Stimulated activated CD4-positive, alpha-beta T cell treated with anti-CD3 and anti-CD28 coated beads, Interleukin-15, amount 100 ng/mL, for 1 hour (primary cell): ENCODE measurements at places on chromosomes 5 and 9.

DNA sequence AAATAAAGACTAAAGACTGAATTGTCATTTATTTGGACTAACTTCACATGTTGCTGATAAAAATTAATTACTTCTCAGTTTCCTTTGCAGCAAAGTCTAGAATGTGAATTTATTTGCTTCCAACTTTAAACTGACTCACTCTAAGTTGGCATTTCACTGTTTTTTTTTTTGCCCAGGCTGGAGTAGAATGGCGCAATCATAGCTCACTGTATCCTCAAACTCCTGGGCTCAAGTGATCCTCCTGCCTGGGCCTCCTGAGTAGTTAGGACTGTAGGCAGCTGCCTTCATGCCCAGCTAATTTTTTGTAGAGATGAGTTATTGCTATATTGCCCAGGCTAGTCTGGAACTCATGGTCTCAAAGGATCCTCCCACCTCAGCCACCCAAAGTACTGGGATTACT is 3.5 kb downstream of the CCNB1 start:
- DNase-seq: no peak

DNA sequence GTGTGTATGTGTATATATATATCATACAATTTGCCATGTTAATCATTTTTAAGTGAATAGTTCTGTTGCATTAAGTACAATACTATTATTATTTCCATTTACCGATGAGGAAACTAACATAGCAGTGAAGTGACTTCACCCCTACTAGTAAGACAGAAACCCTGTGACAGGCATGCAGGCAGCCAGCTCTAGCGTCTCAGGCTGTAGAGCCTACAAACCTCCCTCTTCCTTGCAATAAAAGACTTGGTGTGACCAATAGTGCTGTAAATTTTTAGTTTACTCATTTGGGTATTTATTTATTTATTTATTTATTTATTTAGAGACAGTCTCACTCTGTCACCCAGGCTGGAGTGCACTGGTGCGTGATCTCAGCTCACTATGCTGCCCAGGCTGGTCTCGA is 24.7 kb downstream of the FNBP1 start:
- DNase-seq: no peak

DNA sequence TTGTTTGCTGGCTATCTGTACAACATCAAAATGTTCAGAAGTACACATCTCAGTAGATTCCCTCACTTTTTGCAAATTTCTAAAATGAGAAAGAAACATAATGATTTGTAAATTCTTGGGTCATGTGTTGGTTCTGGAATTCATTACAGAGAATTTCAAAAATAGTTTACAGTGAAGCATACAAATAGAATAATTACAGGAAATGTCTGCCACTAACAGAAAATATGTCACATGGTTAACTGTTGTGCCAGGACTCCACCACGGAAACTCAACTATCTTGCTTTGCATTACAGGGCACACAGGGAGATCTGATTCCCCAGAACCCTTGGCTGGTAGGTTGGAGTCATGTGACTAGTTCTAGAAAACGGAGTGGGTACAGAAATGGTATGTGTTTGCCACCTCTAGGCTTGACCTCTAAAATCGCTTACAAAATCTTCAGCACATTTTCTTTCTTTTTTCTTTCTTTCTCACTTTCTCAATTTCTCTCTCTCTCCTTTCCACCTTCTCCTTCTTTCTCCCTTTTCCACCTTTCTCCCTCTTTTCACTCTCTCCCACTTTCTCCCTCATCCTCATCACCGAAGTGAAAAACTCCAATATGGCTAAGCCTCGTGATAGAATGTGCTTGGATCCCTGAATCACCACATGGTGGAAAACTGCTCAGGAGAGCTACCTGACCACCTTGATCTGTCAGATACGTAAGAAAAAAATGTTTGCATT is 32.4 kb downstream of the RASEF start:
- DNase-seq: no peak

DNA sequence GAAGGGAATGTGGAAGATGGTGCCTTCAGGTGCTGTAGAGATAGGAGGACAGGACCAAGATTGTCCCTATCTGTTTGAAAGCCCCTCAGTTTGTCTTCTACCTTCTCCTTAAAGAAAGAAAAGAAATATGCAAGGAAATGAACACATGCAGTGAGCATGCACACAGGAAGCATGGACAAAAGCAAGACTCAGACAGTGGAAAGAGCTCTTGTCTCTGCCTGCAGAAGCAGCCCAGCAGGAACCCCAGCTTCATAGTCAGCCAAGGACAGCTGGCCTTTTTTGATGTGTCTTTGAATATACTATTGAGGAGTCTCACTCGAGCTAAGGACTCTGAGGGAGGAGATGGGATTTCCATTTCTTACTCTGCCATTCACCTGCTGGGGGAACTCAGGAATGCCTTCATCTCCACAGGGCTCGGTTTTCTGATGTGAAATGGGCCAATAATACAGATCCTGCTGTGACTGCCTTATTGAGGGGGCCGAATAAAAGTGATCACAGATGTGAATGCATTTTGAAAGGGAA is 132.5 kb upstream of the ADRA1B start:
- no peak for DNase-seq

DNA sequence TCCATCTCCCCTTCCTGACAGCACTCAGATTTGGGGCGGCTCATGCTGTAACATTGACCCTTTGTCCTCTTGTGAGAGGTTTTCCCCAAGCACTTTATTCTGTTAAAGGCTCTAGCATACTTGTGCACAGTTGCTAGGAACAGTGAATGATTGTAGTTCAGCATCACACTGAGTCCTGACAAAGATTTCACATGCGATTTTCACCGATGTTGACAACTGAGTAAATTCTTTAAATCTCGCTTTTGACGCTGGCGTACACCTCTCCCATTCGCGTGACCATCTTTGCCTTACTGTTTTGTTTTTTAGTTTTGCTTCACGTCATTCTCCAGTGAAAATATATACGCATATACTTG is 780 bp downstream of the CDC37L1 start:
- DNase-seq: no peak

GRCh38 chr9:36258996-36259533 is 817 bp upstream of the GNE start:
- DNase-seq: no peak

DNA sequence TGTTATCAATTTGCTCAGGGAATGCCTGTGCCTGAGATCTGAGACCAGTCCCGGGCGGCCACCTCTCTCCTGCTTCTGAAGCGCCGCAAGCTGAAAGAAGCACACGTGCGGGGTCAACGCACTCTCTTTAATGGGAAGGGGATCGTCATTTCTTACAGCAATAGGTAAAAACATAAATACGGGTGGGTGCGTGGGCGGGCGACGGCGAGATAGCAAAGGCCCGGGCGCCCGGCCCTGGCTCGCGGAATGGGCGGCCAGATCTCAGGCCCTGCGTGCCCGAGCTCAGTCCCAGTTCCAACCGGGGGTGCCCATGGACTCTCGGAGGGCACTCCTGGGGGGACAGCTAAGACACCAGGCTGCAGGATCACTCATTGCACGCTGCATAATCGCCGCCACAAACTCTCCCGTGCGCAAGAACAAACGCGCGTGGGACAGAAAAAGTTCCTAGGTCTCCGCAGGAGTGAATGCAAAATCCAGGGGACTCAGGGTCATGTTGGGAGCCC is 3.0 kb downstream of the NKX2-5 start:
- DNase-seq: no peak

GRCh38 chr5:90590170-90590569 is 31.6 kb downstream of the ADGRV1 start:
- DNase-seq: no peak

GRCh38 chr5:87094833-87095232 is 172.8 kb upstream of the RASA1 start:
- no peak for DNase-seq

GRCh38 chr5:178595150-178595549 is 5.0 kb upstream of the COL23A1 start:
- DNase-seq: no peak

DNA sequence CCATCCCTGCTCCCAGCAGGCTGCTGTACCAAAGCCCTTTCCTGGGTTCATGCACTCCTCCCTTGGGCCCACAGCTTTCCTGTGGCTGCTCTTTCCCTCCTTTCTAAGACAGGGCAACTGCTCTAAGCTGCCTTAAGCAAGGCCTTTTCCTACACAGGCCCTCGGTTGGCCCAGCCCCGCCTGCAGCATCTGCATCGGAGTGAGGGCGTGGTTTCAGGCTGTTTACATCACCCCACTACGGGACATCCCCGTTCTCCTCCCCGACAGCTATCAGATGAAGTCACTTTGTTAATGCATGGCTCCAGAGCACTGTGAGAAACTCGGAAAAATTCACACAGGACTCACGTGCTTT is 3.4 kb downstream of the DPH7 start:
- DNase-seq: no peak

- DNase-seq: no peak
Measured at GRCh38 chr5:154238776-154239481, 48.4 kb downstream of the GALNT10 start.

GRCh38 chr9:79769476-79770275 is 197.9 kb downstream of the TLE4 start:
- no peak for DNase-seq

- no peak for DNase-seq
Measured at GRCh38 chr5:177435847-177436536, 9.5 kb downstream of the GRK6 start.

- DNase-seq: no peak
Measured at GRCh38 chr5:169115461-169116124, 185.3 kb downstream of the SLIT3 start.

GRCh38 chr9:130823435-130823834 is 11.6 kb upstream of the ABL1 start:
- DNase-seq: no peak

GRCh38 chr9:137757139-137757538 is 120.4 kb upstream of the CACNA1B start:
- DNase-seq: no peak

DNA sequence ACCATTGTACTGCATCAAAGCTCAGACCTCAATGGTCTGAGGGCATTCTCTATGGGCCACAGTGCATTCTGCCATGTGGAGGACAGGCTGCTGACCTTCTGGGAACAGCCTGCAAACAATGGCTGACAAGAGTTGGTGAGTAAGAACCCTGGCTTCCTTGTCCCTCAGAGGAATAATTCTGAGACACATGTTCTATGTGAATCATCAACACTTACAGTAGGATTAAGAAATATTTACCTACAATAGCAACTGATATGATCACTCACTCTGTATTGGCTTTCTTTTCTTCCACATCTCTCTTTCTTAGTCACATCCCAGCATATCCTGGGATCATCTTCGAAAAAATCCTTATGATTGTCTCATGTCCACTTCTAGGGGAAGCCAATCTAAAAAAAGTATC is 306.5 kb upstream of the ITGA1 start:
- DNase-seq: no peak

- DNase-seq: no peak
Measured at GRCh38 chr5:61333321-61333953, 1.4 kb downstream of the ZSWIM6 start.

DNA sequence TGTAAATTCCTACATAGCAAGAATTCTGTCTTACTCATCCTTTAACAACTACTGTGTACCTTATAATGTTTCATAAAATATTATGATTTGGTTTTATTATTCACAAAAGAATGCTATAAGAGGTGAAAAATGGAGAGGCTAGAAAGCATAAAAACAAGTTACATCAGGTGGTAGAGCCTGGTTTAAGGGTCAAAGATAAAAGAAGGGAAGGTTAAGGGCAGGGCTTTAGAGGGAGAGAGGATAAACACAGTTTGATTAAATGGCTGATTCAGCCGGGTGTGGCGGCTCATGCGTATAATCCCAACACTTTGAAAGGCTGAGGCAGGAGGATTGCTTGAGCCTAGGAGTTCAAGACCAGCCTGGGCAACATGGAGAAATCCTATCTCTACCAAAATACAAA is 40.4 kb upstream of the HSPB3 start:
- no peak for DNase-seq

- DNase-seq: no peak
Measured at GRCh38 chr9:18994263-18994916, 38.6 kb downstream of the SAXO1 start.

DNA sequence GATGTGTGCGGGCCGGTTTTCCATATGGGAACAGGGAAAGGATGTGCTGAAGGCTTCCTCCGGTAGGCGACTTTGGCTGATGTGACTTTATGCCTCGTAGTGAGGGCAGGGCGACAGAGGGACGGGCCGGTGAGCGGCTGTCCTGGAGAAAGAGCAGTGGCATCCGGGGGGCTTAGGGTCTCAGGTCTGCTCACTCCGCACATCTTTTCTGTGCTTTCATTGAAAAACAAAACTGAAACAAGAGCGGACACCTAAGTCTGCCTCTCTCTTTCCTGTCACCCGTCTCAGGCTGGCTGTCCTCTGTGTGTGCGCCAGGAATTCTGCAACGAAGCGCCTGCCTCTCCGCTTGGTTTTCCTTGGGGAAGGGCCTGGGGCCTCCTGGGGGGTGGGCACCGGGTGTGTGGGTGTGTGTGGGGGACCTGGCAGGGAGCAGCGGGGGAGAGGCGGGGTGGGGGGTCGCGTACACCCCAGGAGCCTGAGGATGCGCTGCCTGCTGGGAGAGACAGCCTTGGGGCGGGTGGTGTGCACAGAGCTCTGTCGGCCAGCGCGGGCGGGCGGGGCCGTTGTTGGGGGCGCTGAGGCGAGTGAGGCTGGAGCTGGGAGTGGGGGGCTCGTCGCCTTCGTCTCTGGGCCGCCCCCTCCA is 580 bp upstream of the PRRX2 start:
- no peak for DNase-seq

DNA sequence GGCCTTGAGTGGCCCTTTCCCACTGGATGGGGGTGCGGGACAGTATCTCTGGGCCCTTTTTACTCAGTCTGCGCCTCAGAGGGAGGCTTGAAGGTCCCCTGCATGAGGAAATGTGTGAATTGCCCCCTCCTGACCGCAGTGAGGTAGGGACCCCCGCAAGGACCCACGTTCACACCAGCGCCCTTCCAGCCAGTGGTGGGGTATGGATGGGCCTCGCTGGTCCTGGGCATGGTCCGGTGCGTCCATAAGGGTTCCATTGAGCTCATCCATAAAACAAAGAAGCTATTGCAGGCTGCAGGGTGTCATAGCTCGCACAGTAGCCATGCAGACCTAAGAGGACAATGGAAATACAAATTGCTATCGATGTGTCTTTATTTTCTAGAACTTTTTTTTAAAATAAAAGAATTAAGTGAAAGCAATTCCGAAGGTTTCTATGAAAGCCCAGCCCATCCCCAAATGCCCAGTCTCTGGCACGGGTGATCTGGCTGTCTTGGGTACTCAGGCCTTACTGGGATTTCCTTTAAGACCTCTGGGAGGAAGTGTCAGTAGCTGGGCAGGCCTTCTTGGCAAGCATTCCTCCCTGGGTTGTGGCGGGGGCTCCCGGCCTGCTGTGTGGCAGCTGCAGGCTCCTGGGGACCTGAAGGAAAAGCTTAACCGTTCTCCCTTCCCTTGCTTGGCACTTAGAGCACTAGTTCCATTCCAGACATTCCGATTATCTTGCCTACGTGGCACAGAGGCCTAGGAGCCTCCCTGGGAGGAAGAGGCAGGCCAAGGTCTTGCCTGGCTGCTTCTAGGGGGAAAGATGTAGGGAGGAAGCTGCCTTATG is 1.5 kb upstream of the SEMA5A start:
- no peak for DNase-seq

GRCh38 chr9:131557855-131558548 is 12.7 kb downstream of the PRRT1B start:
- no peak for DNase-seq

DNA sequence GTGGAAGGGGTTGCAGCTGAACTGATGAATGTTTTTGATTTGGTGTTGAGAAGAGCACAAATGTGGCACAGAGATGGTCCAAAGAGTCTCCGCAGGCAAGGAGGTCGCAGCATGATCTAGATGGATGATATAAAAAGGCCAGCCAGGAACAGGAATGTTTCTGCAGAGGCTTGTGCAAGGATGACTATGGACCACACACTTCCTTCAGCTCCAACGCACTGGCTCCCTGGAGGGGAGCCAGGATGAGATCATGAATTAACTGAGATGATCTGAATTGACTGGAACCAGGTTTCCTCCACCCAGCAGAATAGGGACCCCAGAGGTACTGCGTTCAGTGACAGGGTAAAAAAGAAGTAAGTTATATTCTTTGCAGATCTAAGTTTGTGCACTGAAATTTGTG is 89.0 kb downstream of the ARSB start:
- DNase-seq: no peak
